ENCODE measurements at places on chromosomes 3 and 15.

DNA sequence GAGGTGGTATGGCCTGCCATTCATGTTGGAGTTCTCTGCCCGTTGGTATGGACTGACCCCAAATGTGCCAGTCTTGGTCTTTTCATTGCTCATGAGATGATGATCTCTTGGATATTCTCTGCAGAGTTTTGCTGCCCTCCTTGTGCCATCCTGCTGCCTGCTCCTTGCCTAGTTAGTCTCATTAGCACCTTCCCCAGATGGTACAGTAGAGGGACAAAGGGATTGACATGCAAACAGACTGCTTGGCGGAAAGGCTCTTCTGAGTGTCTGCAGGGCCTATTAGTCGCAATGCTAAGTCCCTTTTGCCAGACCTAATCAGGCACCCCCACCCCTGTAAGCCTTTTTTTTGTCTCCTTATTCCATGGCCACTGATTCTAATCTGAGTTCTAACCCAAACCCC, 90.6 kb downstream of the ARNT2 start:
- DNase-seq = no peak

- no peak for DNase-seq
Observed at GRCh38 chr15:69357773-69358771, 56.1 kb upstream of the KIF23 start.

DNA sequence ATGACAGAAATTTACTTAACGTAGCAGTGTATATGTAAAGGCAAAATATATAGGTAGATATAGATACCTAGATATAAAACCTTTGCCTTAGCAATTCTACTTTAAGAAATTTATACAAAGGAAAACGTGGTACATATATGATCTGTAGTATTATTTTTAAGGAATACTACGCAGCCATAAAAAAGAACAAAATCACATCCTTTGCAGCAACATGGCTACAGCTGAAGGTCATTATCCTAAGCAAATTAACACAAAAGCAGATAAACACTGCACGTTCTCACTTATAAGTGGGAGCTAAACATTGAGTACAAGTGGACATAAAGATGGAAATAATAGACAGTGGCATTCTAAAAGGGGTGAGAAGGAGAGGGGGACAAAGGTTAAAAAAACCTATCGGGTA, 14.8 kb upstream of the LIPC start:
- no peak for DNase-seq

DNA sequence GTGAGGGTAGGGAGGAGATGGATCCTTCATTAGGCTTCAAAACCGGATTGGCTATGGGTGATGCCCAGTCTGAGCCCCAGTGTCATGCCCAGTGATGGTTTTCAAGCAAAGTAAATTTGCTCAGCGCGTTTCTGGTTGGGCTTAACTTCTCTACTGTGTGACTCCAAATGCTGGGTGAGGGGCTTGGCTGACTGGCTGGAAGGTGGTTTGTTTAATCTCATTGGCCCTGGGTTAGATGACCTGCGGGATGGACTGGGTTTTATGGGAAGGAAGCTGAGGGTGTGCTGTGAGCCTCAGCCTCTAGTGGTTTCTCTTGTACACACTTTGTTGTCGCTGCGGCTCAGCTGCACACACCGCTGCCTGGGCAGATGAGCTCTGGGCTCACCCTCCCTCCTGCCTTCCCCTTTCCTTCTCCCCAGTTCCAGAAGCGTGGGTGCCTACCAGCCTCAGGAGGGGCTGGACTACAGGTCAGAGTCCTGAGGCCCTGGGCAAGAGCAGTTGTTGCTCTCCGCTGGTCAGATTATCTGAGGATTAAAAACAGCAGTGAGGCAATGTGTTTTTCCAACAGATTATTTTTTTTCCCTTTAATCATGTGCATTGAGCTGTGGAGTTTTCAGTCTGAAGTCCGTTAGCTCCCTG, 18.6 kb downstream of the PDIA5 start:
- no peak for DNase-seq

DNA sequence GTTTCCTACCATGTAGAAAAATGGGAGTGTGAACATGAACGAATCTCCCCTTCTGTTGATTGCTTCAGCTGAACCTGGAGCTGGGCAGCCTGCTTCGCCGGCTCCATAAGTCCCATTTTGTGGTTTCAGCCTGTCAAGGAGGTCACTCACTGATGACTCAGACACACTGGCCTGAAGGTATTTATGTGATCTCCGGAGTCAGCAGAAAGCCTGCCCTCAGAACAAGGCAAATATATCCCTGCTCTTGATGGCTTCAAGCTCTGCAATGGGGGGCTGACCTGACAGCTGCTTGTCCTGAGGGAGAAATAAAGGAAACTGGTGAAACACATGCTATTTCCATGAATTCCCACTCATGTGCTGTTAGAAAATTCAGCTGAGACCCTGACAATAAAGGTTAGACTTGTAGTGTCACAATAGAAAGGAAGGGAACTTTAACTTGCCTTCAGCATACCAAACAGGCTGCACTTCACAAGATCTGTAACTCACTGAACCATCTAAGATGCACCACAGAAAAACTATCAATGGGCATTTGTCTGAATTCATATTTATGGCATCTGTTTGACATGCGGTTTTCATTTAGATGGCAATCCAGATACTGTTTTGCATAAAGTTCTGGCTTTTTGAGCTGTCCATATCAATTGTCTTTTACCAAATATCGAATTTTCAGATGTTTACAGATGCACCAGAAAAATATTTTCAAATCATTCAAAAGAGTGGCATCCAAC, 282.0 kb upstream of the VEPH1 start:
- no peak for DNase-seq

- DNase-seq = no peak
Observed at GRCh38 chr3:181622365-181622764, 89.4 kb upstream of the SOX2 start.

GRCh38 chr3:13236557-13237173, 163.4 kb upstream of the IQSEC1 start:
- no peak for DNase-seq

- DNase-seq = no peak
Observed at GRCh38 chr3:99504258-99504657, 134.1 kb upstream of the COL8A1 start.

DNA sequence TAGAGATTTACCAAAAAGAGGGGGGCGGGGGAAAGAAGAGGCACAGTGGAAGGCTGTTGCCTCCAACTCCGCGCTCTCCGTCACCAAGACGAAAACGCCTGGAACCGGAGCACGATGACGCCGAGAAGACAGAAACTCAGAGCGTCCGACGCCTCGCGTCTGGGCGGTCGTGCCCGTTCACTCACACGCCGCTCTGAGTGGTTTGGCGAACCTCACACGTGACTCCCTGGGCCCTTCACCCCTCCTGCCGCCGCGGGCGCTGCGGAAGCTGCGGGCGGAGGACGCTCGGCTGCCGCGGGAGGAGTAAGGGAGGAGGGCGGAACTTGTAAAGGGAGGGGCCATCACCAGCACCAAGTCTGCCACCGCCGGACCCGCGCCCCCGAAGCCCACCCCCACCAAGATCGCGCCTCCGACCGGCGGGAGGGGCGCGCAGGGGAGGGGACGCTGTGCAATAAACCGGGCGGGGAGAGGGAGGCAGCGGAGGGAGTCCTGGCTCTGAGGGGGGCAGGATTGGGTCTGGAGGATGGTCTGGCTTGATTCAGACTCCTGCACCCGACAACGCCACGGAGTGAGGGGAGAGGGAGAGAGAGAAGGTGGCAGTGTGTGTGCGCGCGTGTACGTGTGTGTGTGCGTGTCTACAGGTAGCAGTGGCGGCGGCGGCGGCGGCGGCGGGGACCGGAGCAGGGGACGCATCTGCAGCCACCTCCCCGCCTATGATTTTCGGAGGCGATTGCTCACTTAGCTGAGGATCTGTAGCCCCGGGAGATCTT, 1.9 kb upstream of the NLGN1 start:
- peak; percentile 88 for DNase-seq

Data from hippocampal formation (tissue), 2 donors.